ENCODE measurements at places on chromosomes 3 and 15.

DNA sequence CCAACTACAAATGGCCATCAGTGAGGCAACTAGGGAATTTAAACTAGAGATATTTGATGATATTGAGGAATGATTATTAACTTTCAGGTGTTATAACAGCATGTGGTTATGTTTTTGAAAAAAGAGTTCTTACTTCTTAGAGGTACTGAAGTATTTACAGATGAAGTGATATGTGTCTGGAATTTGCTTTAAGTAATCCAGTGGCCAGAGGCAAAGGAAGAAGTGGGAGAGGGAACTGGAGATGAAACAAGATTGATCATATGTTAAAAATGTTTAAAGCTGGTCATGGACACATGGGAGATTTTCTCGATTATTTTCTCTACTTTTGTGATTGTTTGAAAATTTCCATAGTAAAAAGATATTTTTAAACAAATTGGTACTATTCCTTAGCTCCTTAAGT lies 53.3 kb upstream of the SLCO2A1 start:
- no peak for DNase-seq

DNA sequence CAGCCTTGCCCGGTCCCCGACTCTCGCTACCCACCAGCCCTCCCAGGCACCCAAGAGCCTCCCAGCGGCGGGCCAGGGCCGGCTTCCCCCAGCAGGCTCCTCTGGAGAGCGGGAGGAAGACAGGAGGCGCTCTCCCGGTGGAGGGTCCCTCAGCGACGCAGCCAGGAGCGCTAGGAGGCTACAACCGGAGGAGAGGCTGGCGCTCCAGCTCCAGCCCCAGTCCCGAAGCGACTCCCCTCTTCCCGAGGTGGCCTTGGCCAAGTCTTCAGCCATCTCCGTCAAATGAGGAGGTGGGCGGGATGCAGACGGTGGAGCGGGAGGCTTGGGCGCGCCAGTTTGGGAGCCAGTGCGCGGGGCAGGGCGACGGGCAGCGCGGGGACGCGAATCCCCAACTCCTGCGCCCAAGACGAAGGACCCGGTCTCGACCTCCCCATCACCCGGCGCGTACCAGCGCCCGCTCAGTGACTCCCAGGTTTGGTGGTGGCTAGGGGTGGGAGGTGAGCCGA lies 722 bp downstream of the CHRNA3 start:
- DNase-seq: no peak

DNA sequence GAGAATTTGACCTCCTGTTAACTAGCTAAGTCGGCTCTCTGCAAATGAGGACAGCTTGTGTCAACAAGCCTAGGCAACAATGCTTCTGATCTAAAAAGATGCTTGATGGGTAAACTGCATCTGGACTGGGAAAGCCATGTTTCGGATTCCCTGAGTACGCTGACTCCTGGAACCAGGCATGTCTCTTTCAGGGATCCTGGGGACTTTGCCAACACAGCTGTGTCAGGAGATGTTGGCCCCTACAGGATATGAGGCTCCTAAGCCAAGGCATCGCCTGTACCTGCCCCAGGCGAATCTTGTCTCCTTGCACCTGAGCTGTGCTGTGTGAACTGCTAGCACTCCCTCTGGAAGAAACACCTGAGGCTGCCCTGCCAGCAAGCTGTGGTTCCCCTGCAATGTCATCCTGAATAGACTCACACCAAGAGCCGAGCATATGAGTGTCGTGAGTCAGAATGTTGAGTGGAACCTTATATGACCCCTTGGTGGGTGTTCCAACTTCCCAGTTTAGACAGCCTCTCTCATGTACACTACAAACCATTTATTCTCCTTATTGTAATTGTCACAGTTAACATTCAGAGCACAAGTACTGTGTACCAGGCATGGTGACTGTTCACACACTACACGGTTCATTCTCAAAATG lies 17.0 kb downstream of the EOGT start:
- DNase-seq: no peak

DNA sequence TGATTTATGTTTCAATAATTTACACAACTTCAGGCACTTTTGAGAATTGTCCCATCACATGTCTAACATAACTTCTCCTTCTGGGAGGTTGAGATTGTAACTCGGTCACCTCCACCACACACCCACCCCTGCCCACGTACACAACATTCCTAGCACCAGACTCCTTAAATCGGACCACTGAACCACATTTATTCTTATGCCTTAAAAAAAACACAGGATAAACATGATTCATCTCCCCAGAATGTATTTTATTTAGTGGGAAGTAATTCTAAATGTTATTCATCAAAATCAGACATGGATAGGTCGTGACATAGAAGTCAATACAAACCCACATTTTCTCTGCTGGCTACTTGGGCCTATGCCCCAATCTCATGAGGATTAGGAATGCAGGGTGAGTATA lies 3.0 kb downstream of the SNTN start:
- DNase-seq: no peak

- peak; percentile 45 for DNase-seq
Measured at GRCh38 chr15:91965501-91966193, 112.1 kb downstream of the SLCO3A1 start.

DNA sequence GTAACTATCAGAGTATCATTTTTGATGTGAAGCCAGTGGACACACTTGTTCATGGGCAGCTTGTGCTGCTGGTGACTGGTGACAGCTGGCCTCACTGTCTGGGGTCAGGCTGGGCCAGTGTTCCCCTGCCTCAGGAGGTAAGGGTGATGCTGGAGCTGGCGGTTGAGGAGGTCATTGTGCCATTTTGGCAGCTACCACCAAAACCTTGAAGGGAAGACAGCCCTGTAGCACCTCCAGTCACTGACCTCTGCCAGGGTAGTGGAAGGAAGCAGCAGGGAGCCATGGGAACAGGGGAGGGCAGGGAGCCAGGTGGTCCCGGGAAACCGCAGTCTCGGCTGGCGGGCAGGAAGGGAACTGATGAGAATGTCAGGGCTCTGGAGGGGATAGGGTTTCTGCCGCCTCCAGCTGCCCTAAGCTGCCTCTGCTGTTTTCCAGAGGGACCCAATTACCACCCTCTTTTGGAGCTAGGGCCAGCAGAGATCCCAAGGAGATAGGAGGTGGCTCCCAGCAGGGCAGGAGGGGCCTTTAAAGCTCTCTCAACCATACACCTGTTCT lies 24.8 kb downstream of the FOXL2NB start:
- DNase-seq: no peak

GRCh38 chr3:11808231-11808630 lies 38.5 kb downstream of the TAMM41 start:
- peak; percentile 16 for DNase-seq

GRCh38 chr3:107429320-107430181 lies 52.3 kb downstream of the CCDC54 start:
- peak; percentile 76 for DNase-seq

DNA sequence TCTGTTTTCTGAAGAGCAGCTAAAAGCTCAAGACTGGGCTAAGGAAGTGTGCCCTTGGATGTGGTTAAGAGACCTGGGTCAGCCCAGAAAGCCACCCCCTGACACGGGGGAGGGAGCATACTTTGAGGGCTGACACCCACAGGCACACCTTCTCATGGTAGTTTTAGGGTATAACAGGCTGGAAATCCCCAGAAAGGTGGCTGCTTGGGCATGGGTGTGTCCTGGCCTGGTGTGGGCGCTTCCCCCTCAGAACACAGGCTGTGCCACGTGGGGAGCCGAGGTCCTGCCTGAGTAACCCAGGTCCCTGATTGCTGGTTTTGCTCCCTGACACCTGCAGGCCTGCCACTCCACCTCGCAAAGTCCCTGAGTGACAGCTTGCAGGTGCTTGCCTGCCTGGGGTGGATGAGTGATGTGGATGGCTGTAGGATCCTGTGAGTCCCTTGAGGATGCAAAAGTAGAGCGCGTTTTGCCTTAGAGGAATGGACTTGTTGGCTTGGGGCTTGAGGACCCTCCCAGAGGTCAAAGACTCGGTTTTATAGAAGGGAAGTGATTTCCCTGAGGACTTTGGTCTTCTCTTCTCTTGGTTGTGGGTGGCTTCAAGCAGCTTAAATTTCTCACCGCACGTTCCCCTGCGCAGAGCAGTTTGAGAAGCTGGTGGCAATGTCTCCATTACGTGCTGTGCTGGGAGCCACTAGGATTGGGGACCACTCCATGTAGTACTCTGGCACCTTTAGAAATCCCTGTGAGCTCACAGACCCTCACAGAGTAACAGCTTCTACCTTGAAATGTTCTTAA lies 94.4 kb downstream of the DNASE1L3 start:
- no peak for DNase-seq

DNA sequence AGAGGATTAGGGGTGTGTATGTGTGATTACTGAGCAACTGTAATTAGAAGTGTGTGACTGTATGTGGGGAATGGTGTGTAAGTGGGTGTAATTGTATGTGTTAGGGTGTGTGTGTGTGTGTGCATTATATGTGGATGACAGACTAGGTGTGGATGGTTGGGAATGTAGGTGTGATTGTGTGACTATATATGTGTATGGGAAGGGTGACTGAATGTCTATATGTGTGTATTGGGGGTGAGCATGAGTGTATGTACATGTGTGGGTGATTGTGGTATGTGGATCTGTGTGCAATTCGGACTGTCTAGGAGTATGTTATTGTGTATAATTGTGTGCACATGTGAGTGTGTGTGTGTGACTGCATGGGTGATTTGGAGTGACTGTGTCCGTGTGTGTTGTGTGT lies 43.2 kb upstream of the SMAD6 start:
- DNase-seq: no peak

DNA sequence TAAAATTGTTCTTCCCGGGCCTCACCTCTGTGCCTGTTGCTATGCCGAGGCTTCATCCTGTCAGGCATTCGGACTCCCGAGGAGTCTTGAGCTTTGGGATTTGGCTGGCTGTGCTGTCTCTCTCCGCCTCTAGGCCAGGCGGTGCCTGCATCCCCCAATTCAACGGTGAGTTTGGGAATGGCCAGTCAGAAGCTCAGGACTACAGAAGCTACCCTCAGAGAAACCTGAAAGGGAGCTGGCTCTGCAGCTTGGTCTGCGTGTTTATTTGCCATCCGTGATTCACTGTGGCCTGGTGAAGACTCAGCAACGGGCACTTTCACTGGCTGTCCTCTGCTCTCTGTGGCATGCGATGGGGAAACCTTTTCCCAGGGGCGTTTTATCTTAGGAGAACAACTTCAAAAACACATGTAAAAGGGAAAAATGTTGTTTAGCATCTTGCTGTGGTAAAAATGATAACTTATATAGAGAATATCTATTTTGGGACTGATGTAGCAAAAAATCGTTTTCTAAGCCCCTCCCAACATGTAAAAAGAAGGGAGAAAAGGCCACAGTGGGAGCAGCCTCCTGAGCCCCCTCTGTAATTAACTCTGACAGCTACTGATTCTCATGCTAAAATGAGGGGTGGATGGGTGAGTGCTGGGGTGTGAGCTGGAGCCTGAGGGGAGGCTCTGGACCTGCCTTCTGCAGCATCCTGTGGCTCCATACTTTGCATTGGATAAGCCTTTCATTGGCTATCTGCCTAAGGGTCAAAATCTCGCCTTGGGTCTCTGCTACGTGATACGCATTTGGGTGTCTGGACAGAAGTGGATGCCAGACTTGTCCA lies 103.4 kb upstream of the KLHL25 start:
- DNase-seq: no peak

DNA sequence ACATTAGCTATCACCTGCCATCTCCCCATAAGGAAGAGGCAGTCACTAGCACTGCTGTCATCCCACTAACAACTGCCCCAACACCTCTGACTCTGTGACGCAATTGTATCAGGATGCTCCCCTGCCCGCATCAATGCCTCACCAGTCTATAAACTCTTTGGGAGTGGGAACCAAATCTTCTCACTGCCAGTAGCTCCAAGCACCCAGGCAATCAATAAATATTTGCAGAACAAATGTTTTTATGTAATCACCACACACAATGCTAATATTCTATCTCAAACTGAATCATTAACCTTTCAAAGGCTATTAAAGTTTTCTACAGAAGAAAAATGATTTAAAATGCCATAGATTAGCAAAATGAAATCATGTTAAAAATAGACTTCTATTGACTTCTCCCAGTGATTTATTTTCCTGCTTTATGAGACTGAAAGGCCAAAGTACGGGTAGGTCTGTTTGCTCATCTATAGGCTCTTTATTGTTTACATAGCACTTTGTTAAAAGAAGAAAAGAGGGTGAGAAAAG lies 131.3 kb downstream of the PLD1 start:
- no peak for DNase-seq

GRCh38 chr3:112124907-112125607 lies 8.0 kb downstream of the GCSAM start:
- no peak for DNase-seq

DNA sequence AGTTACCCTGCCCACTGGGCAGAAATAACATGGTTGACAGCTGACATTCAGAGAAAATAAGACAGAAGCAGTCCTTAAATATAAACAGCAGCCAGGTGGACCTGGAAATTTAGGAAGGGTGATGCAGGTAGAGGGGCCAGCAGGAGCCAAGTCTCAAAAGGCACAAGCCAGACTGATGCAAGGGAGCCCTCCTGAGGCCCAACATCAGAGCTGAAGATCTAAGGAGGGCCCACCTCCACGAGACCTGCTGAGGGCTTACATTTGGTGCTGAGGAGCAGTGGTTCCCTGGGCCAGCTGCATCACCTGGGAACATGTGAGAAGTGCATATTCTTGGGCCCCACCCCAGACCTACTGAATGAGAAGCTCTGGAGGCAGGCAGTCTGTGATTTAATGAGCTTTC lies 105.5 kb upstream of the TRIM42 start:
- no peak for DNase-seq

- DNase-seq: no peak
Measured at GRCh38 chr3:100540791-100541334, 48.4 kb downstream of the TMEM45A start.

DNA sequence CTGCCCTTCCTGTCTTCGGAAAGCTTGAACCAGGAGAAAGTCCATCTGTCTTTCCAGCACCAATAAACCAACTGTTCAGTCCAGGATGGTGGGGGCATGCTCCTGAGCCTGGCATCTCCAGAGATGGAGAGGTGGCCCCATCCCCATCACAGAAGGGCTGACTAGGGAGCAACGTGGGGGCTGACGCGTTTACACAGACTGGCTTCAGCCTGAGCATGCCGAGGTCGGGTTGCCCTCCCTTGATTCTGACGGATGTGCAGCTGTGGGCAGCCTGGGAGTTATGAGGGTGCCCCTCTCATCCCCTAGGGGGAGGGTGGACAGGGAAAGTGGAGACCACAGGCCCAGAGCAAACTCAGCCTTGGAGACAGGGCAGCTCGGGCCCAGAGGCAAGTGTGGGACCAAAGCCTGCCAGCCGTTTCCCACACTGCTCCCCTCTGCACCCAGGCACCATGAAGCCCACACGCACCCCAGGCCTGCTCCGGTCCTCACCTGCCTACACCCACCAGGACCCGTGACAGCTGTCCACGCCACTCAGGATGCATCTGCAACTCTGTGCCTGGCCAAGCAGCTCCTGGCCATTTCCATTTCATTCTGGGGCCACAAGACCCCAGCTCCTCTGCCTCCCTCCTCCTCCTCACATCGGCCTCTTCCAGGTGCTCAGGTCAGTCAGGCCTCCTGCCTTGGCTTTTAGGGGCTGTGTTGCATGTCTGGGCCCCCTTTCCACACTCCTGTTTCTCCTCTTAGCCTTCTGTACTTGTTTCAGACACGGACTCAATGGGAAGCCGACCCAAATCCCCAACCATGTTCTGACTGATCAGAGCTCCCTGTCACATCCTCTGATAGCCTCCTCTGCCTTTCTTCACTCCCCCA lies 48.2 kb upstream of the SLC41A3 start:
- no peak for DNase-seq

GRCh38 chr15:96347181-96348111 lies 16.9 kb downstream of the NR2F2 start:
- DNase-seq: no peak
